ENCODE measurements at places on chromosomes 6 and 20. TPM values are rescaled to one million over a fixed set of nuclear protein-coding genes. Genes with fewer than 3 reads are reported as not detected.

Gene SLC17A1
- 0.28 TPM for total RNA-seq

Gene PDYN
- not detected for total RNA-seq

Gene SGK2
- 0.23 TPM for total RNA-seq

Gene SEL1L2
- not detected for total RNA-seq

DNA sequence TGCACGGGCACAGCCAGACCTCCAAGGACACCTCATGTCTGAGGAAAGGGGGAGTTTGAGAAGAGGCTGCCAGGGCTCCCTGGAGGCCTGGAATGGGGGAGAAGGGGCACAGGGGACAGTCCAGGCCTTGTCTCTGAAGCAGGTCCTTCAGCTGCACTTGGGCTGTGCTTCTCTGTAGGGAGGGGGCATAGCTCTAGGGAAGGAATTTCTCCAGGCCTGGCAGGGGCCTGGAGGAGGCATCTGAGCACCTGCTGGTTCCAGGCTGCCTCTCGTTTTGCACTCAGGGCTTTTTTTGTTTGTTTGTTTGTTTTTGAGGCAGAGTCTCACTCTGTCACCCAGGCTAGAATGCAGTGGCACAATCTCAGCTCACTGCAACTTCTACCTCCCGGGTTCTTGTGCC lies 67.7 kb downstream of the BCAS4 start:
- no peak for DNase-seq

GRCh38 chr6:137493218-137494038 lies 766 bp downstream of the OLIG3 start:
- peak; percentile 74 for DNase-seq

DNA sequence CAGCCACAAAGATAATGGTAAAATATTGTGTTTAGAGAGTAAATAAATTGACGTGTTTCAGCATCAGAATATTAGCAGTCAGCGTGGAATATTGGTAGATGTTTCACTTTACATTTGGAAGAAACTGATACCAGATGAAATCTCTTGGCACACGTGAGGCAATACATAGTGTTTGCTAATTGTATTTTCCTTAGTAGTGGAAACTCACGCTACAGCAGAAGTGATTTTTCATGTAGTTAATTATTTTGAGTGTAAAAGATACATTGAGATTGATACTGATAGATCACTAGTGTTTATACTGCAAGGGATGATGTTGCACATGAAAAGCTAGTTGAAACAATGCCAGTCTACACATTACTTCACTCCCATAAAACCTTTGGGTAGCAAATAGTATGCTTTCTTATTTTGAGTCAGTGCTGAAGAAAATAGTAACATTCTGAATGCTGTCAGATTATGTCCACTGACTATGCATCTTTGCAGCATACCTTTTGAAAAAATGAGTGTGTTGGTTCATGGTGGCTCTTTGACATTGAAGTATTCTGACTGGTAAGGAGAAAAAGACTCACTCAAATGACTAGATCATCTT lies 59.3 kb downstream of the CD2AP start:
- no peak for DNase-seq

DNA sequence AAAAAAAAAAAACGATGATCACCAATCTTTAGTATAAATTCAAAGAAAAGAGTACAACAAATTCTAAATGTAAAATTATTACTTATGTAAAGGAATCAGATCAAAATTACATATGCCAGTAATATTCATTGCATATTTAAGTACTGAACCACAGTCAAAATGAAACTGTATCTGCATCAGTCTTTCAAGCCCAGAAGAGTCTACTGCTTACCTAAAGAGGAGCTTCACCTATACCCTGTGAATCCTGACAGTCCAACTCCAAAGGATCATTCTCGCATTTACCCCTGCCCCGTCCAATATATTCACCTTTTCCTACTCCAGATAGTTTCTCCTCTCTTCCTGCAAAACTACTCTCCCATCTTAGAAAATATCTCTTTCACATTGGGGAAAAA lies 9.2 kb downstream of the ATG5 start:
- no peak for DNase-seq

GRCh38 chr6:137465378-137466009 lies 28.7 kb downstream of the OLIG3 start:
- no peak for DNase-seq

GRCh38 chr6:31143148-31143547 lies 4.3 kb upstream of the PSORS1C2 start:
- DNase-seq = no peak

DNA sequence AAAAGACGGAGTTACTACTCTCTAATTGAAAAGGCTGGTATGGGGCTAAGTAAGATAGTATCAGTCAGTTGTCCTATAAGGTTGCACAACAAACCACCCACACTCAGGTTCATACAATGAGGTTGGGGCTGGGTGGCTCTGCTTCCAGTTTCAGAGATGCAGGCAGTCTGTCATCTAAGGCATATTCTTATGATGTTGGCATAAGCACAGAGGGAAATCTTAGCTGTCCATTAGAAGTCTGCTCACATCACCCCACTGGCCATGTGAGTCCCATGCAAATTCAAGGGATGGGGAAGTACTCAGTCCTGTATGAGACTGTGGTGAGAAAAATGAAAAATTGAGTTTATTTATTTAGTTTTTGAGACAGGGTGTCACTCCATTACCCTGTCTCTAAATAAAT lies 118.6 kb downstream of the LAMP5 start:
- DNase-seq = no peak

Data from activated CD4-positive, alpha-beta T cell treated with anti-CD3 and anti-CD28 coated beads, Interleukin-2, amount 10 ng/mL, durations not matched to agents 24 days and 14 days (primary cell).